ENCODE measurements at places on chromosomes 13 and 19.
A peak's percentile ranks its signal among the peaks of the same experiment; 100 is the strongest.

- DNase-seq, result no peak
Observed at GRCh38 chr13:99278200-99278599, 20.0 kb upstream of the GPR18 start.

- no peak for DNase-seq
Observed at GRCh38 chr13:105957769-105958438, 577.6 kb downstream of the EFNB2 start.

DNA sequence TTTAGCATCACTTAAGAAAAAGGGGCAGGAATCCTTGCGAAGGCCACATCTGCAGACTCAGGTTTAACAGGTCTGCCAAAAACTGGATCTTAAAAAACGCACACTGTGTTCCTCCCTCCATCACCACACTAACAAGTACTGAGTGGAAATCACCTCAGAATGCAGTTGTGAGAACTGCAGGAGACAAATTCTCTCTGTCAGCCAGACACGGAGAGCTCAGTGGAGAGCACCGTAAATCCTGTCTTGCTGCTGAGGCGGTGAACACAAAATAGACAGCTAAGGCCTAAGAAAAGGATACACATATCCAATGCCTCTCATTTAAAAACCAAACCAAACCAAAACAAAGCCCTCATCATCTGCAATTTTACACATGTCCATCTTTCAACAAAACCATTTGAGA, 1287.6 kb downstream of the EFNB2 start:
- DNase-seq, result no peak

DNA sequence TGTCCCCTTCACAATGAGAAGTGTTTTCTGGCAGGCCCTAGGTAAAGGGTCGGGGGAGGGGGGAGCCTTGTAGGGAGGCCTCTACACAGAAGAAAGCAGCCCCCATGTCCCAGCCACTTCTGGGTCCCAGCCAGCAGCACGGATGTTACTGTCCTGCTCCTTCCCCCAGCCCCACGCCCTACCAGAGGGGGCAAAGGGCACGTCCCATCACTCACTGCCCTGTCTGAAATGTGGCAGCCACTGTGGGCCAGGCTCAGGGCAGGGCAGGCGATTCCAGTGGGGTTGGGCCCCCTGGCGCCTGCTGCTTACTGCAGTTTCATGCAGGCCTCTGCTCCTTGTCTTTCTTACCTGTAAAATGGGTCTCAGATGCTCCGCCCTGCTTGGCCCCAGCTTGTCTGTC, 6.1 kb upstream of the SLC25A42 start:
- DNase-seq, result no peak

- DNase-seq, result no peak
Observed at GRCh38 chr19:13228561-13228960, 78.3 kb downstream of the IER2 start.

- no peak for DNase-seq
Observed at GRCh38 chr13:30569901-30570576, 47.7 kb upstream of the USPL1 start.

GRCh38 chr13:24261566-24261965, 47.8 kb upstream of the C1QTNF9 start:
- no peak for DNase-seq

DNA sequence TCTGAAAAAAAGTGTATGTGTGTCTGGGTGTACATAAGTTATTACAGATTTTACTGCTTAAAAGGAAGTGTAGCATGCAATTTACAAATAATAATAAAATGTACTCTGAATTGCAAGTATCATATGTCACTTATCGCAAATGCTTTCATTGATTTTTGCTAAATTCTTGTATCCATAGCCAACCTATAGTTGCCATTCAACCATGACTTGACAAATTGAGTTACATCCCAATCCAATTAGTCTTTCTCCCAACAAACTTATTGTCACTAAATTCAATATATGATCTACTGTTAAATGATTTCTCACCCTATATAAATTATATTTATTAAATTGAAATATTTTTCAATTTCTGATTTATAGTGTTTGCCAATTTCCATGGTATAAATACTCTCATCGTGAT, 17.3 kb upstream of the SUPT20H start:
- DNase-seq, result no peak

- DNase-seq, result no peak
Observed at GRCh38 chr19:57914531-57914930, 1.9 kb downstream of the ZNF417 start.

DNA sequence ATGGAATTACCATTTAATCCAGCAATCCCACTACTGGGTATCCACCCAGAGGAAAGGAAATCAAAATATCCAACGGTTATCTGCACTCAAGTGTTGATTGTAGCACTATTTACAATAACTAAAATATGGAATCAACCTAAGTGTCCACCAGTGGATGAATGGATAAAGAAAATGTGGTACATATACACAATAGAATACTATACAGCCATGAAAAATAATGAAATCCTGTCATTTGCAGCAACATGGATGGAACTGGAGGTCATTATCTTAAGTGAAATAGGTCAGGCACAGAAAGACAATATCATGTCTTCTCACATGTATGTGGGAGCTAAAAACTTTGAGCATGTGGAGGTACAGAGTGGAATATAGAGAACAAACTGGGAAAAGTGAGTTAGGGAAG, 92.9 kb upstream of the ARHGEF7 start:
- no peak for DNase-seq

GRCh38 chr13:75694722-75695121, 58.6 kb downstream of the LMO7 start:
- no peak for DNase-seq

DNA sequence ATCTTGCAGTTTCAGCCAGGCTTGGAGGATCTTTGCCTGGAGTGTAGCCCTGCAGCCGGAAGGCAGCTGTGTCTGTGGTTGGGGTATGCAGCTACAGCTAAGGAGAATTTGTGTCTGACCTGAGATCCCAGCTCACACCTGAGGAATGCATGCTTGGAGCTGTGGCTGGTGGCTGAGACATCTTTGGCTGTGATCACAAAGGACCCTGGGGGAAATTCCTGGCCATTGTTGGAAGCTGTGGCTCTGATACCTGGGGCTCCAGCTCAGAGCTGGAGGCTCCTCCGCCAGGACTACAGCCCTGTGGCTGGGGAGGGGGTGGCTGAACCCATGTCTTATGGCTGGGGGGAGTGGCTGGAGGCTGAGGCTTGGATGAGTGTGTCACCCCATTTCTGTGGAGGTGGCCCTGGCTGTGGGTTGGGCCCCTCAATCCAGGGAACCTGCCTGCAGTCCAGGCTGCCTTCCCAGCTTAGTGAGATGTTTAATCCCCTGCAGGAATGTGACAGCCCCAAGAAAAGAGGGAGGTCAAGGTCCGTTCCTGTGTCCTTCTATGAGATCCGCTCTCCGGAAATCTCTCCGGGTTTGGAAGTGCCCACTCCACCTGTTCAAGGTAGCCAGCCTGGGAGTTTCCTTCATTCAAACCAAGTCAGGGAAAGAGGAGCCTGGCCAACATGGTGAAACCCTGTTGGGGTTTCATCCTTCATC, 27.6 kb downstream of the ARHGEF18 start:
- no peak for DNase-seq

DNA sequence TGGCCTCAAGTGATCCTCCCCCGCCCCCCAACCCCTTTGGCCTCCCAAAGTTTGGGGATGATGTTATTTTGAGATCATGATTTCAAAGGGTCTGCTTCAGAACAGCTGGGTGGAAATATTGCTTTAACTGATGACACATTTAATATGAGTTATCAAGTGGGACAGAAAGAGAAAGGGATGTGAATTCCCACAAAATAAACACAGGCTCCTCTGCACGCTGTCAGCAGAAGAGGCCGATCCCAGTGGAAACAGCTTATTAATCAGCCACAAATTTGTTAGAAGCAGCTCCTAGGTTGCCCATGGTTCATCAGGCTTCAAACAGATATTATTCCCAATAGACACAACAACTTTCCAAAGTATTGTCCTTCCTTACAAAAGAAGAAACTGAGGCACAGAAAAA, 4.7 kb downstream of the DCLK1 start:
- DNase-seq, result no peak

- DNase-seq, result no peak
Observed at GRCh38 chr19:40147693-40148347, 43.4 kb upstream of the MAP3K10 start.

GRCh38 chr19:44912854-44913253, 1.6 kb upstream of the APOC1 start:
- no peak for DNase-seq

GRCh38 chr13:48801255-48801654, 147.5 kb downstream of the CYSLTR2 start:
- no peak for DNase-seq

- DNase-seq, result no peak
Observed at GRCh38 chr19:10151521-10151920, 31.8 kb upstream of the EIF3G start.

- DNase-seq, result no peak
Observed at GRCh38 chr19:43667126-43667875, 2.7 kb downstream of the PLAUR start.

- DNase-seq, result no peak
Observed at GRCh38 chr13:80338781-80339562, 2.0 kb downstream of the SPRY2 start.

DNA sequence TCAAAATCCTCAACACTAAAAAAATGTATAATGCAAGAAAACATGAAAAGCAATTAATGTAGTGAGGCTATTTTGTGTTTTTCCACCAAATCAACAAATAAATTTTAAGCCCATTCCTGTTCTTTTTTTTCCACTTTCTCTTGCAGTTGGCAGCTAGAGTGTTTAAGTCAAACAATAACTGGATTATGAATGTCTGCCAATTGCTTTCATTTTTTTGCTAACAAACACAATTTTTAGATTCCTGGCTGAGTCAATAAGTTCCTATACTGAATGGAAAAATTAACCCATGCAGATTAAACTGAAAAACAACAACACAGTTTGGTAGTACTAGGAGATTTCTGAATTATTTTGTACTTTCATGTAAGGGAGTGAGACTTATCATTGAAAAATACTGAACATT, 232.4 kb downstream of the SLITRK5 start:
- no peak for DNase-seq

- DNase-seq, result no peak
Observed at GRCh38 chr13:30774214-30774730, 38.9 kb downstream of the ALOX5AP start.

- DNase-seq, result peak; percentile 41
Observed at GRCh38 chr13:45847554-45848224, 3.9 kb downstream of the SIAH3 start.

GRCh38 chr19:48455171-48455907, at the start of gene KCNJ14:
TSS of gene KCNJ14 (plus strand) at chr19:48455574. CDS start at chr19:48461725, 6,151 bp downstream.
- DNase-seq, result no peak

- DNase-seq, result no peak
Observed at GRCh38 chr19:33487901-33488800, 33.4 kb downstream of the PEPD start.

GRCh38 chr19:30148039-30148790, 206.2 kb downstream of the URI1 start:
- no peak for DNase-seq

DNA sequence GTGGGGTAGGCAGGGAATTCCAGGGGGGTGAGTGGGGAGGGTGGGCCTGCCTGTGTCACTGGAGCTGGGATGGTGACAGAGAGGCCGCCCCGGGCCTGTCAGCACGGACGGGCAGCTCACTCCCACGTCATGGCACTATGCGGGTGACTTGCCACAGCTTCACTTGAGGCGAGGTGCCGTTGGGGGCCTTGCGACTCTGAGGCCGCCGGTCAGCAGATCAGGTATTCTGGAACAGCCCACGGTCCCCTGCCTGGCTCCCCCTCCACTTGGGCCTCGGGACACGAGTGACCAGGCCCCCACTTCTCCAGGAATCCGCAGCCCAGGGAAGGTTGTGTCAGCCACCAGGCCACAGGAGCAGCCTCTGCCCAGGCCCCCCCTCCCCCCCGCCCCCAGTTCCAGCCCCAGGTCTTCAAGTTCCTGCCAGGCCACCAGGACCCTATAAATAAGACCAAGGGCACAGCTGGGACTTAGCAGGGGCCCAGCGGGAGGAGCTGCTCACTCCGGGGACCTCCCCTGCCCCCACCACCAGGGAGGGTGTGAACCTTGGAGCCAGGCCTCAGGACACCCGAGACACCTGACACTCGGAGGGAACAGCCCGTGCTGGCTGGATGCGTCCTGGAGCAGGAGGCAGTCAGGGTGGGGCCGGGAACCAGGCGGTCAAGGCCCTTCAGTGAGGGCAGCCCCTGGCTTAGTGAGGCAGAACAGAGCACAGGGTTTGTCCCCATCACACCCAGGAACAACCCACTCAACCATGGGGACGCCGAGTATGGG, 2.7 kb upstream of the MIDN start:
- DNase-seq, result no peak

GRCh38 chr19:35144600-35145436, 1.8 kb downstream of the FXYD7 start:
- no peak for DNase-seq

- no peak for DNase-seq
Observed at GRCh38 chr19:38389101-38389925, 816 bp downstream of the SPRED3 start.

- DNase-seq, result no peak
Observed at GRCh38 chr19:33398361-33399060, 25.0 kb downstream of the CEBPG start.

GRCh38 chr13:25988661-25989060, 63.2 kb downstream of the SHISA2 start:
- DNase-seq, result no peak
